ENCODE measurements at places on chromosomes 6 and 20.
A peak's percentile ranks its signal among the peaks of the same experiment; 100 is the strongest.

GRCh38 chr20:62828511-62829230 is 11.8 kb downstream of the COL9A3 start:
- no peak for DNase-seq

DNA sequence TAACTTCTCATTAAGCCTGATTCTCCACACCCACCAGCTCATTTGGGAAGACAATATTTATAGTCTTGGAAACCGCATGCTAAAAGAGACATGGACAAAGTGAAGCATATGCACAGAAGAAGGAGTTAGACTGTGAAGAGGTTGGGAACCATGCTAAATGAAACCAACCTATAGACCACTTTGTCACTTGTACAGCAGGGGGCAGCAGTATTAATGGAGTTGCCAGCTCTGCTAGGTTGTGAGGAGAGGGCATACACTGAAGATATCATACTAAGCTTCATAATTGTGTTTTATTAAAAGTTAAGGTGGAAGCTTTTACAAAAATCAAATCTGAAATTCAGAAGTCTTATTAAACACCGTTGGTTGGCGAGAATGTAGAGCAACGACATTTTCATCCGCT is 38.3 kb upstream of the HMGCLL1 start:
- DNase-seq: no peak

- DNase-seq: peak; percentile 49
These were observed 145.1 kb upstream of the ZNF184 start for GRCh38 chr6:27617700-27618689.

DNA sequence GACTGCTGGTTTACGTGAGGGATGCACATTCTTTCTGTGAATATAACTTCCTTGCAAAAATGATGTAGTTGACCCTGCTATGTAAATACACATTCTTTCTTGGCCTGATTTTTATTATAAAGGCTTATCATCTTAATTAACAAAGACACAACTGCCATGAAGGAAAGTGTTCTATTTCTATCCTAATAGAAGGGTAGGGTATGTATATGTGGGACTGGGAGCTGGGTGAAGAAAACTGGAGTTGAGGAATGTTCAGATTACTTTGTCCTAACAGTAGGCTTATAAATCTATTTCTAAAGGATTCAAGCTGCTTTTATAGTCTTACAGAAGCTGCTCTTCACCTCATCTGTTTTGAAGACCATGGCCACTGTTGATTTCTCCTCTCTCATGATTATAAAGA is 76.5 kb upstream of the RGS17 start:
- DNase-seq: no peak

DNA sequence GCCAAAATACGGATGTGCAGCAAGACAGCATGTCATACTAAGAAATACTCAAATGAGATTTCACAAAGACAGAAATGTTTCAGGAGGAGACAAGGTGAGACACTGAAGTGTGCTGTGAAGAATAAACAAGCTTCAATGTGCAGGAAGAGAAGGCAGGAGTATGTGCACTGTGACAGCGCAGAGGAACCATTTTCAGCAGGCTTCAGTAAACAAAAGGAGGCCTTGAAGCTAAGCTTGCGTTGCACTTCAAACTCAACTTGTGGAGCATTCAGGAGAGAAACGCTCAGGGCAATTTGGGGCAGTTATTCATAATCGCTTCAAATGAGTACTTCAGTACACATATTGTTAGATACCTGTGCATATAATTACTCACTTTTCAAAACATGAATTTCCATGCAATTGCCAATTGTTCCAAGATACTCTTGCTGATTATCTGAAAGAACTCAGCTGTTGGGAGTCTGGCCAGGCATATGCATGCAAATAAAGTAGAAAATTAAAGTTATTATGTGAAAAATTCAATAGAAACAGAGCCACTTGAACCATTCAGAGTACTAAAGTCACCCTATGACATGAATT is 234.2 kb upstream of the OPRM1 start:
- no peak for DNase-seq

GRCh38 chr6:39056191-39056590 is 7.6 kb downstream of the GLP1R start:
- no peak for DNase-seq

- no peak for DNase-seq
These were observed 88.6 kb downstream of the WASF1 start for GRCh38 chr6:110090876-110091275.

DNA sequence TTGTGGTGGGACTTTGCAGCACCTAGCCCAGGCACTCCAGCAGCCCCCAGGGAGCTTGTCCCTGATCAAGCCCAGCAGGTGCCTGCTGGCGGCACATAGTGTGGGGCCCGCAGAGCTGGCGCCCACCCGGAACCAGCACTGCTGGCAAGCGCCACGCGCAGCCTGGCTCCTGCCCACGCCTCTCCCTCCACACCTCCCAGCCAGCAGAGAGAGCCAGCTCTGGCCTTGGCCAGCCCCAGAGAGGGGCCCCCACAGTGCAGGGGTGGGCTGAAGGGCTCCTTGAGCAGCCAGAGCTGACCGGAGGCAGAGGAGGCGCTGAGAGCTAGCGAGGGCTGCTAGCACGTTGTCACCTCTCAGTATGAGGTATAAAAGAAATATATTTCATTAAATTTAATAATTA is 716.5 kb upstream of the MAP3K7 start:
- no peak for DNase-seq

- DNase-seq: no peak
These were observed 37.2 kb downstream of the SYNJ2 start for GRCh38 chr6:158018851-158019361.

DNA sequence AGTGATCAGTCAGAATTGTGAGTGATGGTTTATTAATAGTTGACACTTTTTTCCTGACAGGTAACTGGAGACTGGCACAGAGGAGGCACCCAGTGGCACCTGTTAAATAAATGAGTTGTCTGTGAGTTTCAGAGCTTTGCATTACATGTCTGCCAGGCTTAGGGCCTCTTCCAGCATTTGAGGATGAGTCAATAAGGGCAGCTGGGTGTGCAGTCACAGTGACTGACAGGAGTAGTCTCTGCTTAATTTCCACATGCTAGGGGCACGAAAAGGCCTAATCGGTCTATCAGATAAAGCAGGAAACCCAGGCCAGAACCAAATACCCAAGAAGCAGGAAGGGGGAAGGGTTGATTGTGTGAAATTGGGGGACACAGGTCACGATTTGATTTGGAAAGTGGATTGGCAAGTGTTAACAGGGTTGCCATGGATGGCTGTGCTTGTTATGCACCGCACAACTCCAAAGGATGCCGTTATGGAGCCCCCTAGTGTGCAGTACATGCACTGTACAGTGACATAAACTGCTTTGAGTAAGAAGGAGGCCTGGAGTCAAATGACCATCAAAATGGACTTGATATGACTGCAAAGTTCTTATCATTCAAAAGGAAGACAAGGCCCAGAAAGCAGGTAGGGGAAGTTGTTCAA is 111.9 kb upstream of the GGTLC1 start:
- peak; percentile 58 for DNase-seq

DNA sequence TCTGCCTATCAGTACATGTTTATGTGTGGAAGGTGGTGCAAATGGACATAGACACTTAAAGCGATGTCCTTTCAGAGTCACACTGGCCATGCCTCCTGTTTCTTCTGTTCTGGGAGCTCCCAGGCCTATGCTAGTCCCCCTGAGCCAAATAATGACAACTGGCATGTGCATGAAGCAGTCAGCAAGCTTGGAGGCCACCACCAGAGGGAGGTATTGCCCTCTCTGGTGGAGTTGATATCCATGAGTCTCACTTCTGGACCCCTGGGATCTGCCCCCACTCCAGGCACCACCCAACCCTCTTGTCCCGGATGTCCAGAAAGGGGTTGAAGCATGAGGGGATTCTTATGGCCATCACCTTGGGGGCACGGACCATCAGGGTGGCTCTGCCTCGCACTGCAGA is 172.2 kb downstream of the AIG1 start:
- DNase-seq: peak; percentile 42

- no peak for DNase-seq
These were observed 26.3 kb downstream of the JAG1 start for GRCh38 chr20:10647471-10647870.

- no peak for DNase-seq
These were observed 8.7 kb downstream of the HLA-DPA1 start for GRCh38 chr6:33064723-33065122.

- DNase-seq: no peak
These were observed 227.4 kb downstream of the PHACTR1 start for GRCh38 chr6:12944001-12944400.

DNA sequence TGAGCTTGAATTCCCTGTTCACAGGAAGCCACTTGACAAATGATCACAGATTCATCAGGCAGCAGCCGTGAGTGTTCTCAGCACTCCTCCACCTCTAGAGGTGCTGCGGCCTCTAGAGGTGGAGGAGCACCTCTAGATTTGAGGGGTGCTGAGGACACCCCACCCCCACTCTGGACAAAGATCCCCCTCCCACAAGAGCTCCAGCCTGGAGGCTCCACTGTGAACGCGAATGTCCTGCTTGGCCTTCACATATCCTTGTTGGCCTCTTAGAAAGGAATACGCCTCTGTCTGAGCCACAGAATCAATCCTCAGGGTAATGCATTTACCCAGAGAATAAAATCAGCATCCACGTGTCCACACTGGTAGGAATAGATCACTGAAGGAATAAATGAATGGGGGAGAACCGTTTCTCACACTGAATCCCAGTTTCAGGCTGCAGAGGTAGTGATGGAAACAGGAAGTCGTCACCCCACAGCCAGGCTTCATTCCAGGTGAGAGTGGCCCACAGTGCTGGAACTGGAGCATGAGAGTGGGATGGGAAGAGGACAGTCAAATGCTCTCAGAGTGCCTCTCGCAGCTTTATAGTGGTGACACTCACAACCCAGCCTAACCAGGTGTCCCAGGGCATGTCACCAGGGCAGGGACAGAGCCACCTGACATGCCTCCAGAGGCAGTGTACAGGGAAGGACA is 16.6 kb downstream of the NPEPL1 start:
- DNase-seq: no peak

GRCh38 chr6:134341999-134342567 is 24.2 kb upstream of the SGK1 start:
- no peak for DNase-seq

DNA sequence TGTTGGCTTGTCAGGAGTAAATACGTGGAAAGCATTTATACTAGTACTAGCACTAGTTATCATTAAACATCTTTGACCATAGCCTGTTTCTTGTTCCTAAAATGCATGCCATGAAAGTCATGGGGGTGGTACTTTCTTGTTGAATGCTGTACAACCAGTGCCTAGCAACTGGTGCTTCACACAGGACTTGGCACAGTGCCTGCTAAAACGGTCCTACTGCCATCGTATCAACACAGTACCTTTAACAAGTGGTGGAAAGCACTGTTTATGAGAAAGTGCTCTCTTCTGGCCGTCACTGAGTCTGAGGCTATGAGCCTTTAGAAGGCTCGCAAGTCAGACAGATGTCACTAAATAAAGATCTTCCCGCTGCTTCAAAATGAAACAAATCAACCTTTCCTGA is 21.6 kb downstream of the ZNFX1 start:
- DNase-seq: no peak

- DNase-seq: no peak
These were observed 295.9 kb upstream of the CDH4 start for GRCh38 chr20:60956194-60956593.

DNA sequence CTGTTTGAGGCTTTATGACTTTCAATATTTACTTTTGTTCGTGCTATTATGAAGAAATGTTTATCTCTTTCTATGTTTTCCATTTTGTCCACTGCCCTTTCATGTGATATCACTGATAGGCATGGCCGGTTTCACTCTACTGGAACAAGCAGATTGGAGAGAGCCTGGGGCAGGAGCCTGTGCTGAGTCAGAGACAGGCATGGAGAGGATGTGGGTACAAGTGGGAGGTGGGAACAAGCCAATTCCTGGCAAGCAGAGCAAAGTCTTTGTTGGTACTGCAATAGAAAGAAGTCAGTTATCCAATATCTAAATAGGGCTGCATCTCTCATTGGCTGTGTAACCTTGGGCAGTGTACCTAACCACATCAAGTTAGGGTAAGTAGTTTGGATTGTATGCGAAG is 545.6 kb upstream of the MAP3K7 start:
- no peak for DNase-seq

DNA sequence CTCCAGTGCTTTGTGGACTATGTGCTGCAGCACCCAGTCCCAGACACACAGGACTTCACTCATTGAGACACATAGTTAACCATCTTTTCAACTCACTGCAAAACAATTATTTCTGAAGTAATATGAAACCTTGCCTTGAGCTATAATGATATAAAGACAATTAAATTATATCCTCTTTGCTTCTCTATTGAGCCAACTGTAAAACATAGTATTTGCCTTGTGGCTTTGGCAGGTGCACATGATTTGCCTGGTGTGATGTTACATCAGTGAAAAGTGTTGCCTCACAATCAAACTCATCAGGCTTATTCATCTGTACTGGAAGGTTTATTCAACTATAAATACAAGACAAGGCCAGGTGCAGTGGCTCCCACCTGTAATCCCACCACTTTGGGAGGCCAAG is 80.6 kb downstream of the NCOA7 start:
- no peak for DNase-seq

- peak; percentile 43 for DNase-seq
These were observed 999 bp upstream of the PIM1 start for GRCh38 chr6:37168811-37169495.

- peak; percentile 65 for DNase-seq
These were observed 58.2 kb downstream of the TRIM27 start for GRCh38 chr6:28865401-28866204.

DNA sequence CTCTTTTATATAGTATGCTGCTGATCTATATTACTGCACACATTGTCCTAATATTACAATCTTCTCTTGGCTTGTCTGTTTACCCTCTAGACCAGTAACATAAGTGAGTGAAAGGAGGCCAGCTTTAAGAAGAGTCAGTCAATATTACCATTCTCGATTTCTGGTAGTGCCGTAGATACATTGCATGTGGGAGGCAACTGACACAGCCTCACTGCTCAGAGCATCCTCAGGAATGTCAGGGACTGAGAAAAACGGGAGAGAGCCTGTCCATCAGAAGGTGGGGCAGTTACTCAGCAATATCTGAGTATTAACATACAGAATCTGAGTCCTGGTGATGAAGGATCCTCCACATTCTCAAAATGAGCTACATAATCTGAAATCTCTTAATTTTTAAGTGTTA is 259.9 kb downstream of the GJA1 start:
- DNase-seq: no peak

DNA sequence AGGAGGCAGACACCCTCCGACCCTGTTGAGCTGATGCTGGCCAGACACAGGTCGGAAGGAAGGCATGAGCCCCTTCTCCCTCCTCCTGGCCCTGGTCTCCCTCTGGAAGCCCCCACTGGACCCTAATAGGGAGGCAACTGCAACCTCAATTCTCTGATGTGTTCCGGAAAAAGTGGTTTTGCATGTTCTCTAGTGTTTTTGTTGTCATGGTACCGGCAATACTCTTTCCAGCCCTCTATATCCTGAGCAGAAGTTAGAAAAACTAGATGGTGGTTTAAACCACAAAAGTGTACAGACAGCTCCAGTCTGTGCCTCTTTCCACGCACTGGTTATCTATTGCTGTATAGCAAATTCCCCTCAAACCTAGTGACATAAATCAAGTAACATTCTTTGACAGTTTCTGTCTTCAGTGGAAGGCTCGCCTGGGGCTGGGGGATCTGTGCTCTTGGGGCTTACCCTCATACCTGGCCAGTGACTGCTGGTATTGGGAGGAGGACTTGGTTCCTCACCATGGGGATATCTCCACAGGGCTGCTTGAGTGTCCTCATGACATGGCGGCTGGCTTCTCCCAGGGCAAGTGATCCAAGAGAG is 37.0 kb downstream of the SYTL3 start:
- peak; percentile 42 for DNase-seq

GRCh38 chr20:40254023-40254772 is 434.8 kb downstream of the MAFB start:
- no peak for DNase-seq

- no peak for DNase-seq
These were observed 77.7 kb upstream of the ZFP64 start for GRCh38 chr20:52269321-52269720.

Measured in stimulated activated naive CD8-positive, alpha-beta T cell treated with anti-CD3 and anti-CD28 coated beads, Interleukin-15, Interleukin-2, amounts not matched to agents 100 U/mL and 50 U/mL, for 24 hours (primary cell).